NCI-H2081 treated with DMSO at 0.1 percent for 48 hours (cell line): ENCODE measurements at places on chromosomes 4 and X.

- DNase-seq, result no peak
Observed at GRCh38 chrX:135984791-135985156, 461 bp upstream of the SLC9A6 start.

DNA sequence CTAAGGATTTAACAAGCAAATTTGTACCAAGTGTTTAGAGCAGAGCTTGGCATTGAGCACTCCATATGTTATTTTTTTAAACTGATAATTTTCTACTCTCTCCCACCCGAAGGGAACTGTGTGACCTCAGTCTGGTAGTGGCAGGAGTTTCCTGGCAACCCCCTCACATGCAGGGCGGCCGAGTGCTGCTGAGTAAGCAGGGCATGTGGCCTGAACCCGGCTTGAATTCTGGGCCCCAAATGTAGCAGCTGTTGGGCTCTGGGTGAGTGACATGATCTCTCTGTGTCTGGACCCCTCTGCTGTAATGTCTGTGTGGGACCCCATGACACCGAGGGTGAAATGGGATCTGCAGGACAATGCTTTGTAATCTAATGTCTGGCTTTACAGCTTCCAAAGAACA is 13.6 kb upstream of the C4orf50 start:
- DNase-seq, result no peak

DNA sequence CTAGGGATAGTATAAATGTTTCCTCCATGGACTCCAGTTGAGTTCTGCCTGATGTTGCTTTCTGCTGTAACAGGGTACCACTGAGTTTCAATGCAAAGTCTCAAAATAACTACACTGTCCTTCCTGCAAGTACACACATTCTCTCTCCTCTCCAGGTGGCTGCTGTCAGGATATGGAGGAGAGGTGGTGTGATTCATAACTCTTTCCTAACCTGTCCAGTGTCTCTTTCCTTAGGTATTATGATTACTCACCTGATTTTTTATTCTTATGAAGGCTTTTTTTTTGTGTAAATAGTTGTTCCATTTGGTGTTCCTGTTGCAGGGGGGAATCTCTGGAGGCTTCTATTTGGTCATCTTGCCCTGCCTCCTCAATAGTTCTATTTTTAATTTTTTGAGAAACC is 39.8 kb upstream of the POF1B start:
- DNase-seq, result no peak

DNA sequence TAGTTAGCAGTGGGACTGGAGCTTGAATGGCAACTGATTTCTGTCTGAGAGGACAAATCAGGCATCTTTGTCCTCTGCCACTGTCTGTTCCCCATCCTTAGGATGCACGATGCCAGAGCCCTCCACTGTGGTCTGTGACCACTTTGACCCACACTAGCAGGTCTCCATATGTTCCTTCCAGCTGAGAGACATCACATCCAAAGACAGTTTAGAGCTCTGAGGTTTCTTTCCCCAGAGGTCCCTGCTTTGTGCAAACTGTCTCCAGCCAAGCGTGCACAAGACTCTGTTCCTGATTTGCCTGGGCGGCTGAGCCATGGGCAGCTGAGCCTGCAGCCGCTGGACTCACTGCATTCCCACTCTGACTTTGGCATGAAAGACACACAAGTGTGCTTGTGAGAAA is 98.0 kb downstream of the PTTG2 start:
- DNase-seq, result no peak

DNA sequence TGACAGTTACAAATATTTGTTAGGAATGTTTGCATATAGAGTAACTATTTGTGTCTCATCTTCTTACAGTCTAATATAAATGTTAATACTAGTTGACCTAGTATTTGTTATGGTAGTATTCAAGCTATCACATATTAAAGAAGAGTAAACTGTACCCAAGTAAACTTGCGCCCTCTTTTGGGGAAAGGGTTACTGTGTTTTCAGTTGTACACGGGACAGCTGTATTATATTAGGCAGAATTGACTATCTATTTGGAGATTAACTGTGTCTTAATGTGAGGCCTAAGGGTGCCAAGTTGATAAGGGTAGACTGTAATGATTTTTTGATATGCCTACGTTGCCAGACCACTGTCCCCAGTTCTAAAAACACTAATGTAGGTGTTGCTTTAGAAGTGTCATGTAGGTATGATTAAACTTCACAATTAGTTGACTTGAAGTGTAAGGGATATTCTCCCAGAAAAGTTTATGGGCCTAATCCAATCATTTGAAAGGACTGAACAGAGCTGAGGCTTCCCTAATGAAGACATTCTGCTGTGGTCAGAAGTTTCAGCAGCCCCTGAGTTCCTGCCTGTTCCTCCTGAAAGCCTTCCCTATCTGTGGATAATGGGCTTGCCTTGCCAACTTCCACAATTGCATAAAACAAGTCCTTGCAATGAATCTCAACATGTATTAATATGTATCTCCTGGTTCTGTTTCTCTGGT is 172.8 kb upstream of the CXCL13 start:
- DNase-seq, result no peak
